ENCODE measurements at places on chromosomes 16 and 17. TPM values are rescaled to one million over a fixed set of nuclear protein-coding genes. Genes with fewer than 3 reads are reported as not detected.

Gene RNFT1
- 12.4 TPM for total RNA-seq

Gene GP2
- not detected for total RNA-seq

Gene NPIPB6
- 1.1 TPM for total RNA-seq

Gene CRISPLD2
- total RNA-seq = 12.8 TPM

Gene SLC13A2
- total RNA-seq = not detected

Gene GNGT2
- 2.2 TPM for total RNA-seq

Gene SLFN14
- not detected for total RNA-seq

Gene DDX52
- total RNA-seq = 12.9 TPM

Gene SCNN1B
- total RNA-seq = not detected

GRCh38 chr17:70030371-70030770, 44.7 kb upstream of the KCNJ16 start:
- H3K27ac ChIP-seq = no peak overlapping the region
- H3K4me1 ChIP-seq = peaks cover 7% of the 10 kb centered on the region
- H3K27me3 ChIP-seq = no peaks in the 10 kb centered on the region
- no peak overlapping the region for H3K4me3 ChIP-seq

- no peak overlapping the region for H3K27ac ChIP-seq
- no peak for DNase-seq
- peaks cover 10% of the 10 kb centered on the region for H3K4me1 ChIP-seq
- H3K36me3 ChIP-seq = no peaks in the 10 kb centered on the region
Observed at GRCh38 chr16:28069971-28070794, 6.7 kb upstream of the GSG1L start.

DNA sequence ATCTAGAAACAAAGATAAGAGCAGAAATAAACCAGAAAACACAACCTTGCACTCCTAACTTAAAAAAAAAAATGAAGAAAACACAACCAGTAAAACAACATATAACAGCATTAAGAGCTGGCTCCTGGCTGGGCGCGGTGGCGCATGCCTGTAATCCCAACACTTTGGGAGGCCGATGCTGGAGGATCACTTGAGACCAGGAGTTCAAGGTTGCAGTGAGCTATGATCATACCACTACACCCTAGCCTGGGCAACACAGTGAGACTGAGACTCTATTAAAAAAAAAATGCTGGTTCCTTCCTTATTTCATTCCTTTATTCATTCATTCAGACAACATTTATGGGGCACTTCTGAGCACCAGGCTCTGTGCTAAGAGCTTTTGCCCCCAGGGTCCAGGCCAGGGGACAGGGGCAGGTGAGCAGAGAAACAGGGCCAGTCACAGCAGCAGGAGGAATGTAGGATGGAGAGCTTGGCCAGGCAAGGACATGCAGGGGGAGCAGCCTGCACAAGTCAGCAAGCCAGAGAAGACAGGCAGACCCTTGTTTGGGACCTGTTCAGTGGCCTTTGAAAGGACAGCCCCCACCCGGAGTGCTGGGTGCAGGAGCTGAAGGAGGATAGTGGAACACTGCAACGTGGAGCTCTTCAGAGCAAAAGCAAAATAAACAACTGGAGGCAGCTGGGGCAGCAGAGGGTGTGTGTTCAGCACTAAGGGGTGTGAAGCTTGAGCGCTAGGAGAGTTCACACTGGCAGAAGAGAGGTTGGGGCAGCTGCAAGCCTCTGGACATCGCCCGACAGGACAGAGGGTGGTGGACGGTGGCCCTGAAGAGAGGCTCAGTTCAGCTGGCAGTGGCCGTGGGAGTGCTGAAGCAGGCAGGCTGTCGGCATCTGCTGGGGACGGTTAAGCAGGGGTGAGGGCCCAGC, 2.6 kb downstream of the STH start:
- H3K27ac ChIP-seq = no peak overlapping the region
- DNase-seq = no peak
- H3K27me3 ChIP-seq = no peaks in the 10 kb centered on the region
- no peaks in the 10 kb centered on the region for H3K36me3 ChIP-seq

GRCh38 chr17:50194934-50195865, 6.2 kb downstream of the COL1A1 start:
- H3K27ac ChIP-seq = no peak overlapping the region
- H3K27me3 ChIP-seq = peaks cover 11% of the 10 kb centered on the region
- no peak overlapping the region for H3K4me3 ChIP-seq

GRCh38 chr16:30985401-30986128, 558 bp downstream of the HSD3B7 start:
- DNase-seq = no peak
- H3K27ac ChIP-seq = peak overlapping the region; percentile 85
- H3K4me1 ChIP-seq = peaks cover 20% of the 10 kb centered on the region
- H3K4me3 ChIP-seq = peak overlapping the region; percentile 72
- no peaks in the 10 kb centered on the region for H3K27me3 ChIP-seq
- peaks cover 29% of the 10 kb centered on the region for H3K36me3 ChIP-seq

- H3K27me3 ChIP-seq = no peaks in the 10 kb centered on the region
- H3K4me1 ChIP-seq = peaks cover 73% of the 10 kb centered on the region
- peak overlapping the region; percentile 49 for H3K27ac ChIP-seq
- H3K36me3 ChIP-seq = no peaks in the 10 kb centered on the region
- no peak for DNase-seq
Observed at GRCh38 chr16:70421014-70421413, 17.9 kb downstream of the ST3GAL2 start.

DNA sequence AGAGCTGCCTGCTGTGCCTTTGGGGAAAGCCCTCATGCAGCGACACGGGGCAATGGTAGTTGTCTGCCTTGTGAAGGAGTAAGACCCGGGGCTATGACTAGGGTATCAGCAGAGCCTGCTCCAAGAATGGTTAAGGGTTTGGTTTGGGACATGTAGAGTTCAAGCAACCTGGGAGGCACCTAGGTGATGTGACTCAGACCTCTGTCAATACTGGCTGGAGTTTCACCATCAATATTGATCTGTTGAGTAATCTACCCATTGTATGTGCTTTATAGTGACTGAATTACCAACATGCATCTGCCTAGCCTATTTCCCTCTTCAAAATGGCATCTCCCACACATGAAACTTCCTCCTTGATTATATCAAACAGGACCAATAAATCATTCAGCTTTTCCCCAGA, 398.4 kb upstream of the HSBP1 start:
- H3K4me1 ChIP-seq = no peaks in the 10 kb centered on the region
- no peak overlapping the region for H3K4me3 ChIP-seq
- H3K27me3 ChIP-seq = no peaks in the 10 kb centered on the region
- no peak for DNase-seq
- no peak overlapping the region for H3K27ac ChIP-seq

- H3K4me3 ChIP-seq = no peak overlapping the region
- H3K4me1 ChIP-seq = peaks cover 52% of the 10 kb centered on the region
- no peaks in the 10 kb centered on the region for H3K27me3 ChIP-seq
- H3K27ac ChIP-seq = no peak overlapping the region
Observed at GRCh38 chr16:75092777-75093176, 23.8 kb downstream of the LDHD start.

- no peak for DNase-seq
- peaks cover 6% of the 10 kb centered on the region for H3K36me3 ChIP-seq
- H3K4me1 ChIP-seq = peaks cover 68% of the 10 kb centered on the region
- no peaks in the 10 kb centered on the region for H3K27me3 ChIP-seq
Observed at GRCh38 chr17:75980188-75981018, 1.4 kb downstream of the TEN1 start.

- no peak for DNase-seq
- H3K36me3 ChIP-seq = no peaks in the 10 kb centered on the region
- peaks cover 32% of the 10 kb centered on the region for H3K27me3 ChIP-seq
- no peak overlapping the region for H3K27ac ChIP-seq
- no peak overlapping the region for H3K4me3 ChIP-seq
Observed at GRCh38 chr16:17939723-17940122, 396.8 kb downstream of the NPIPA8 start.

DNA sequence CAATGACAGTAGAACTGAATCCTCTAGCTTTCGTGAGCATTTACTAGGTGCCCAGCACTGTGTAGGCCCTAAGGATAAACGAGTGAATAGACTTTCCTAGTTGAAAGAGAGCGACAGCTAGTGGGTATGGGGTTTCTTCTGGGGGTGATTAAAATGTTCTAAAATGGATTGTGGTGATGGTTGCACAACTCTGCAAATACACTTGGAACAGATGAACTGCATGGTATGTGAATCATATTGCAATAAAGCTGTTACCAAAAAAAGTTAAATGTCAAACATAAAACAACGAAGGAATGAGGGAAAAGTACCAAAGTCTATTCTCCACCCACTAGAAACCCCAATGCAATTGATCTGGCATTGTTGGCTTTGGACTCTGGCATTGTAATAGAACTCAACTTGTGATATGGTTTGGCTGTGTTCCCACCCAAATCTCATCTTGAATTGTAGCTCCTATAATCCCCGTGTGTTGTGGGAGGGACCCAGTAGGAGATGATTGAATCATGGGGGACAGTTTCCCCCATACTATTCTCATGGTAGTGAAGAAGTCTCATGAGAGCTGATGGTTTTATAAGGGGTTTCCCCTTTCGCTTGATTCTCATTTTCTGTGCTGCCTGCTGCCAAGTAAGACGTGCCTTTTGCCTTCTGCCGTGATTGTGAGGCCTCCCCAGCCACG, 70.5 kb downstream of the MARF1 start:
- no peak for DNase-seq
- H3K4me3 ChIP-seq = no peak overlapping the region
- H3K27me3 ChIP-seq = no peaks in the 10 kb centered on the region
- H3K27ac ChIP-seq = no peak overlapping the region
- H3K4me1 ChIP-seq = peaks cover 12% of the 10 kb centered on the region

- no peaks in the 10 kb centered on the region for H3K36me3 ChIP-seq
- peaks cover 43% of the 10 kb centered on the region for H3K27me3 ChIP-seq
Observed at GRCh38 chr17:8969901-8970300, 4.4 kb upstream of the PIK3R5 start.

- H3K27ac ChIP-seq = no peak overlapping the region
- no peak for DNase-seq
- peak overlapping the region; percentile 32 for H3K4me3 ChIP-seq
- H3K27me3 ChIP-seq = peaks cover 27% of the 10 kb centered on the region
- H3K36me3 ChIP-seq = no peaks in the 10 kb centered on the region
- peaks cover 11% of the 10 kb centered on the region for H3K4me1 ChIP-seq
Observed at GRCh38 chr17:82320956-82321927, 3.8 kb upstream of the CD7 start.

GRCh38 chr16:23453338-23454052, 506 bp upstream of the COG7 start:
- no peaks in the 10 kb centered on the region for H3K27me3 ChIP-seq
- H3K4me1 ChIP-seq = peaks cover 37% of the 10 kb centered on the region
- peak overlapping the region; percentile 88 for H3K27ac ChIP-seq

GRCh38 chr17:56707312-56708219, 114.1 kb downstream of the NOG start:
- no peaks in the 10 kb centered on the region for H3K36me3 ChIP-seq
- DNase-seq = no peak
- no peaks in the 10 kb centered on the region for H3K4me1 ChIP-seq
- no peak overlapping the region for H3K27ac ChIP-seq
- peaks cover 78% of the 10 kb centered on the region for H3K27me3 ChIP-seq

GRCh38 chr17:18201108-18201507, 17.5 kb downstream of the ALKBH5 start:
- H3K4me3 ChIP-seq = no peak overlapping the region
- H3K4me1 ChIP-seq = peaks cover 95% of the 10 kb centered on the region
- H3K27ac ChIP-seq = peak overlapping the region; percentile 50
- peaks cover 29% of the 10 kb centered on the region for H3K36me3 ChIP-seq
- H3K27me3 ChIP-seq = no peaks in the 10 kb centered on the region
- DNase-seq = no peak

- H3K27me3 ChIP-seq = no peaks in the 10 kb centered on the region
- H3K27ac ChIP-seq = no peak overlapping the region
- H3K4me1 ChIP-seq = no peaks in the 10 kb centered on the region
- H3K4me3 ChIP-seq = no peak overlapping the region
- no peaks in the 10 kb centered on the region for H3K36me3 ChIP-seq
Observed at GRCh38 chr16:62692685-62693084, 656.4 kb upstream of the CDH8 start.

DNA sequence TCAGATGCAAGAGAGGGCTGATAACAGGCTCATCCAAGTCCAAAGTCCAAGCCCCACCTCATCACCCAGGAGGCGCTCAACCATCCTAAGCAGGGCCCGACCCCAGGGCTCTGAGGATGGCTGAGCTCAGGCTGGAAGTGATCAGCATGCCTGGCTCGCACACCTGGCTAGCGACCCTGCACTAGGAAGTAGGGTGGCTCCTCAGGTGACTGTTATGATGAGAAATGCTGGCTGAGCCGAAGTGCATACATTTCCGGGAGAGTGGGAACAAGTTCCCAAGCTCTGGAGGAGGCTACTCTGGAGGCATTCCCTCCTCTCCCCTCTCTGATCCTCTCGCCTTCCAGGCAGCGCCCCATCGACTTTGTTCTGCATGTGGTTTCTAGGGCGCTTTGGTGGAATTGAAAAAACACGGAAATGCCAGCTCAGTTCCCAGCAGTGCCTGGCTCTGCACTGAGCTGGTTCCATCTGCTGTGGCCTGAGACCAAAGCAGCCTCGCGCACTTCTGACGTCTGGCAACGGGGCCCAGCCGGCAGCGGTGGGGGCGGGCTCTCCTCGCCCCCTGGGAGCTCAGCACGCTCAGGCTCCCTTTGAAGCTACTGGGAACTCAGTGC, 130.3 kb downstream of the IRF8 start:
- no peak overlapping the region for H3K4me3 ChIP-seq
- H3K27me3 ChIP-seq = peaks cover 94% of the 10 kb centered on the region
- DNase-seq = peak; percentile 38
- H3K36me3 ChIP-seq = no peaks in the 10 kb centered on the region
- peaks cover 6% of the 10 kb centered on the region for H3K4me1 ChIP-seq

DNA sequence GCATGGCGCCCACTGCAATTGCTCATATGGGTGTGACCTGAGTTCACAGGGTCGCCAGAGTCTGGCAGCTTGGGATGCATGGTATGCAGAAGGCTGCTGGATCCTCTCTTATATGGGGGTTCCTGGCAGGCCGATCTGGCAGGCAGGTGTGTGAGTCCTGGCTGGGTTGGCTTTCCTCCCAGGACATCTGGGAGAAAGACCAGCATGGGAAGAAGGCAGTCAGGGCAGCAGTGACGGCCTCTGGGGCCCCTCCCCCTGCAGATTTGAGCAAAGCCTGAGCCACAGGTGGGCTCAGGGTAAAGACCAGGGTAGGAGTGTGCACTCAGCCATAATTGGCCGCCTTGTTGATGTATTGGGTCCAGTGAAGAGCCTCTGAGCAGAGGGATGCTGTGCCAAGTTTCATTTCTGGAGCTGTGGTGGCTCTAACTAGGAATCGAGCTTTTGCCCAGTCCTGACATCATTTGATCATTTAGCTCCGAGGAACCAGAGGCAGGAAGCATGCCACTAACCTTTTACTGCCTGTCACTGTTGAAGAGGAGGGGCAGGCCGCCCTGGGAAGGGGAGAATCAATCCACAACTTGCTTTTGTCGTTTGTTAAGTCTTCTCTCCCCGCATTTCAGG, 174.3 kb downstream of the CCDC182 start:
- no peaks in the 10 kb centered on the region for H3K27me3 ChIP-seq
- no peak for DNase-seq
- H3K4me3 ChIP-seq = no peak overlapping the region
- H3K27ac ChIP-seq = peak overlapping the region; percentile 46
- peaks cover 48% of the 10 kb centered on the region for H3K4me1 ChIP-seq
- peaks cover 2% of the 10 kb centered on the region for H3K36me3 ChIP-seq

- H3K27ac ChIP-seq = no peak overlapping the region
- peaks cover 40% of the 10 kb centered on the region for H3K27me3 ChIP-seq
Observed at GRCh38 chr16:17972460-17972943, 364.0 kb downstream of the NPIPA8 start.

GRCh38 chr16:89233678-89234490, 16.4 kb downstream of the ZNF778 start:
- H3K4me1 ChIP-seq = peaks cover 14% of the 10 kb centered on the region
- H3K36me3 ChIP-seq = peaks cover 41% of the 10 kb centered on the region
- no peak for DNase-seq
- H3K27ac ChIP-seq = no peak overlapping the region
